ENCODE measurements at places on chromosomes 16 and 17.

DNA sequence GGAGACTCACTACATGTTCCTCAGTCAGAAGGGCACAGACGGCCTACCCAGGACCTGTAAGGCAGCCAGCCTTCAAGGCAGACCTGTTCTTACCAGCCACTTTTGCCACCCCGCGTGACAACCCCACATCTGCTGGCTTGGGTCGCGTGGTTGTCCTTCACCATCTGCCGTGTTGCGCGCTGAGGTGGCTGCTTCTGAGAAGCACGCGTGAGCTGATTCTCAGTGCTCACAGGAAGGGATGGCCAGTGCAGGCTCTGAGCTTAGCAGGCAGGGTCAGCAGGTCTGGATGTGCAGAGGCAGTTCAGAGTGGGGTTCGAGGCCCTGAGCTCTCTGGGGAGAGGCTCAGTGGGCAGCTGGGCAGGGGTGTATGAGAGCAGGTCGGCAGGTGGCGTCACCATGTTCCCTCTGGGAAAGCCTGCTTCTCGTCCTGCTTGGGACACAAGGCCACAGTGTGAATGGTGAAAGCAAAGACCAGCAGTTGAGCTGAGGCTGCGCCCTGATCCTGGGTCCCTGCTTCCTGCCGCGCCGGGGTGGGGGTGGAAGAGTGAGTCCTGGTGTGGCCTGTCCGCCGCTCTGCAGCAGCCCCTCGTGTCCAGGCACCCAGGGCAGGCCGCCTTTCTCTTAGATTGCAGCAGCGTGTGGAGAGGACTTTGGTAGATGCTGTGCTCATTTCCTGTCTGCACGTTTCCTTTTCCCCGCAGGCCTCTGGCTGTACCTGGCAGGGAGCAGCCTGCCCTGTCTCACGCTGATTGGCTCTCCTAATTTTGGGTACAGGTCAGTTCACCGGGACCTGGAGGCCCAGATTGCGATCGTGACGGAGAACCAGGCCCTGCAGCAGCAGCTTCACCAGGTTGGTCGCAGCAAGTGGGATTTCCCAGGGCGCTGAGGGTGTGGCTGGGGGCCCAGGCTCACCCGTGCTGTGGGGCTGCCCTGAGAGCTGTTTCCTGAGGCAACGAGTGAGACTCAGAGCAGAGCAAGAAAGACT lies 36.0 kb downstream of the PGS1 start:
- DNase-seq: no peak

- no peak for DNase-seq
Observed at GRCh38 chr17:79925242-79925957, 86.2 kb upstream of the CBX4 start.

GRCh38 chr16:65062736-65063583 lies 58.9 kb downstream of the CDH11 start:
- no peak for DNase-seq

DNA sequence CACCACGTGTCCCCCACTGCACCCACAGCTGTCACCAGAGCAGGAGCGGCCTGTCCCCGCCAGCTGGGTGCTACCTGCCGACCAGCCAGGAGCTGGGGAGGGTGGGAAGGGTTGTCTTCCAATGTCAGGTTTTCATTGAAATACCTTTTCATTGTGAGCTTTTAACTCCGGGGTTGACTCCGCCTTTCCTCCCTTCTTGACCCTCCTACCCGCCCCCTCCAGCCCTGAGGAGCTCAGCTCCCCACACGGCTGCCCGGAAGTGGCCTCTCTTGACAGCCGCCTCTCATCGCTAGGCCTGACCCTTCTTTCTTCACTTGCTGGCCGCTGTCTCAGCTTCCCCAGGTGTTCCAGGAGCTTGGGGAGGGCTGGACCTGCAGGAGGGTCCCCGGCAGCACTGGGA lies 21.2 kb upstream of the GNG13 start:
- DNase-seq: no peak
